Brain microvascular endothelial cell (primary cell): ENCODE measurements at places on chromosomes 7 and 10.

- DNase-seq = peak; percentile 83
Observed at GRCh38 chr10:35433851-35434426, 97.6 kb downstream of the CCNY start.

DNA sequence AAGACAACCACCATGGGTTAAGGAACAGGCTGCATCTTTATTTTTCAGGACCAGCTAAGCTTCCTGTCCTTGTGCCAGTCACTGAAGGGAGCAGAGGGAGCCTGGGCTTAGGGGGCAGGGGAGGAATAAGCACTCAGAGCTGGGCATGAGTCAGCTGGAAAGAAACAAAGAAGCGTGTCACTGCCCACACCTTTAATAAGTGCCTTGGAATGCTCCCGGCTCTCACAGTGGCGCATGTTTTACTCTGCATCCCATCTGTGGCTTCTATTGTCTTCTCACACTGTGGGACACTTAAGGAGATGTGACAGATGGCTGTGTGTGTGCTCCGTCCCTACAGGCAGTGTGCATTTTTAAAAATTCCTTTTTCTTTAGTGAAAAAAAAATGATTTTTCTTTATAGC, 71.7 kb downstream of the MTURN start:
- peak; percentile 25 for DNase-seq

GRCh38 chr10:111962951-111963350, 220.6 kb downstream of the GPAM start:
- no peak for DNase-seq

GRCh38 chr10:81179805-81180452, 642.2 kb downstream of the SH2D4B start:
- no peak for DNase-seq

- no peak for DNase-seq
Observed at GRCh38 chr7:99560834-99561736, 2.6 kb downstream of the ZNF655 start.

- DNase-seq = peak; percentile 90
Observed at GRCh38 chr7:101124376-101125056, 2.4 kb upstream of the SERPINE1 start.

GRCh38 chr10:86003201-86003621, 363.4 kb downstream of the GRID1 start:
- DNase-seq = no peak

- DNase-seq = no peak
Observed at GRCh38 chr7:31336202-31337001, 4.1 kb downstream of the NEUROD6 start.

DNA sequence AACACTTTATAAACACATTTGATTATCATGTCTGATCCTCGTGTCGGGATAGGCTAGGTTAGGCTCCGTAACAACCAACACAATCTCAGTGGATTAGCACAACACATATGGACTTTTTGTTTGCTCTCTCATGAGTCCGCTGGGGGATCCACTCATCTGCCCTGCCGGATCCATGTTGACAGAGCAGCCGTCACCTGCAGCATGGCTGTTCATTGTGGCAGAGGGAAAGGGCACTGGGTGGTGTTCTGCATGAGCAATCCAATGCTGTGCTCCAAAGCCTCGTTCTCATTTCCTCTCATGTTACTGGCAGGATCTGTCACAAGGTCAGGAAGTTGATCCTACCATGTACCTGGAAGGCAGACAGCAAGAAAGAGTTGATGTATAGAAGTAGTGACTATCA, 62.5 kb upstream of the RAPGEF5 start:
- DNase-seq = no peak

DNA sequence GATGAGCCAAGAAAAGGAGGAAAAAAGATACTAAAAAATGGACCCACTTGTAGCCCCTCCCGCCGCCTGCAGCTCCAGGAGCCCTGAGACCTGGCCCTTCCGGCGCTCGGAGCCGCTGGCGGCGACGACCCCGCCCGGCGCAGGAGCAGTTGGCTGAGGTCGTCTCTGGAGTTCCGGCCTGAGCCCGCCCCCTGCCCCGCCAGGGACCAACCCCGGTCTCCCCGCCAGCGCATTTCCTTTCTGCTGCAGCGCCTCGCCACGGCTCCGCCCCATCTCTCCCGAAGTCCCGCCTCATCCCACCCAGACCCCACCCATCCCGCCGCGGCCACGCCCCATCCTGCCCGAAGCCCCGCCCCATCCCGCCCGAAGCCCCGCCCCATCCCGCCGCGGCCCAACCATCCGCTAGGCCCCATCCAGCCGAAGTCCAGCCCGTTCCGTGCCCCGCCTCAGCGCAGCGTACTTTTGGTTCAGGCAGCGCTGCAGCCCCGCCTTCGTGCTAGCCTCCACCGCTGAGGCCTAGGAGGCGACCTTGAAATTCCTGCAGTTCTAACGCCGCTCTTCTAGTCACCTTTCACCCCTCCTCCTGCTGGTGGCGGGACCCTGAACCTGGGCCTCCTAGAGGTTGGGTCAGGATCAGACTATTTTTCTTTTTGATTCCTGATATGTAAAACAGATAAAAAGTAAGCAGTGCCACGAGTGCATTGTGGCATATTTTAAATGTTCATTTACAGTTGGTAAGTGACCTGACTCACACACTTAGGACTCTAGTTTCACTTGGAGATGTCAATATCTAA, at the start of gene STN1:
STN1 (minus strand) TSS at position 132 of the 794 bp plus-strand sequence. CDS start 590 bp downstream, outside the sequence.
- DNase-seq = peak; percentile 96

- DNase-seq = no peak
Observed at GRCh38 chr7:53022893-53023292, 12.5 kb upstream of the POM121L12 start.

DNA sequence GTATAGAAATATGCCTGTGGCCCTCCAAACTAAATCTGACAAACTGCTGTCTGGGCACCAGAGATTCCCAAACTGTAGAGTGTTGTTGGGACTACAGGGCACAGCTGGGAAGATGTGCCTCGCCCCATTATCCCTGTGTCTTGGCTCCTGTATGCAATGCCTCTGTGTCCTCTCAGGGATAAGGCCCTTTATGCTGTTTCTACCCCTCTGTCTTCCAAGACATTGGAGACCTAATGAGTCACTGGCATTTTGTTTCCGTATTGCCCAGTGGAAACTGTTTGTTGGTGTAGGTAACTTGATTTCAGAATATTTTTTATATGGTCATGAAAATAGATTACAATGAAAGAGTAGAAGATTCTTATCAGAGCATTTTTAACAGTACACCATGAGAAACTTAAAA, 183.2 kb downstream of the GLI3 start:
- DNase-seq = no peak

- no peak for DNase-seq
Observed at GRCh38 chr10:121313119-121313875, 284.9 kb downstream of the FGFR2 start.

DNA sequence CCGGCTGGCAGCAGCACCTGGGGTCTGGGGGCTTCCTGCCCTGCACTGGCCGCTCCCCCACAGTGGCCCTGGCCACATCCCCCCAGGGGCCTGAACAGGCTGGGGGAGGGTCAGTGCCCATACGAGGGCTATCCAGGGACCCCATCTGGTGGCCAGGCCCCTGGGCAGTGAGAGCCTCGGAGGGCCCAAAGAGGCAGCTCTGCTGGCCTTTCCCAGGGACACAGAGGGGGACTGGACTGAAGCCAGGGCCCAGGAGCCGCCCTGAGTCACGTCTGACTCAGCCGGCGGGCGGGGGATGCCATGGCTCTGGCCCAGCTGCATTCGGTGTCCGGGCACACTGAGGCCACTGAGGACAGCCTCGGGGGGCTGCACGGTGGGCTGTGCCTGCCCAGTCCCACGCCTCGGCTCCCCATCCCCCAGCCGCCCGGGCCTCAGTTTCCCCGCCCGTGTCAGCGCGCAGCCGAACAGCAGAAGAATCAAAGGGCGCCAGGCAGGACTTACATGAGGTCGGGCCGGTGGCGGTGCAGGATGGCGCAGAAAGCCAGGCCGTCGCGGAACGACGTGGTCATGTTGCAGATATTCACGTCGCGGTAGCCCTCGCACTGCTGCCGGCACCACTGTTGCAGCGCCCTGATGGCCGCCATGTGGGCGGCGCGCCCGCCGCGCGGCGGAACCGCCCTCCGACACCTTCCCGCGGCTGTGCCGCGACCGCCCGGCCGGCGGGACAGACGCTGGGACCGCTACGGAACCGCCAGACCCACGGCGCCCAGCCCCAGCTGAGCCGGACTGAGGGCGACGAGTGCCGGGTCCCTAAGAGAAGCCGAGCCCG, at the start of gene MICALL2:
MICALL2 (minus strand) TSS at position 788 of the 829 bp plus-strand sequence; CDS start at position 644, 144 bp downstream.
- peak; percentile 85 for DNase-seq

GRCh38 chr10:14618674-14619073, 156.0 kb downstream of the FAM107B start:
- no peak for DNase-seq

GRCh38 chr10:45399113-45399512, 25.1 kb downstream of the ALOX5 start:
- DNase-seq = no peak

DNA sequence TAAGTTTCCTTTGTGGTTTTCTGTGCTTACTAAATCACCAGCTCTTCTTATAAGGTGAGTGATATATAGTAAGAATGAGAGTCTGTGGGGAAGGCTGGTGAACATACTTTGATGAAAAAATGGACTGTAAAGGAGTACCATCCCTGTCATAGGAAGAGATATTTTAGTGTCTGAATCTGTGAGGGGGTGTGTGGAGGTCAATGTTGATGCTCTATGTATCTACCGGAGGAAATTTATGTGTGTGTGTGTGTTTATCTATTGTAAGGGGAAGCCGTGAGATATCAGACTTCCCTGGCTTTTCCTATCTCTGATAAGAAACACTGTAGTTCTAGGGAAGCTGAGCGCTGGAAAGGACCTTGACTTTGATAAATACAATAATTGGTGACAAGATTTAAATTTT, 179.0 kb downstream of the PCDH15 start:
- no peak for DNase-seq

DNA sequence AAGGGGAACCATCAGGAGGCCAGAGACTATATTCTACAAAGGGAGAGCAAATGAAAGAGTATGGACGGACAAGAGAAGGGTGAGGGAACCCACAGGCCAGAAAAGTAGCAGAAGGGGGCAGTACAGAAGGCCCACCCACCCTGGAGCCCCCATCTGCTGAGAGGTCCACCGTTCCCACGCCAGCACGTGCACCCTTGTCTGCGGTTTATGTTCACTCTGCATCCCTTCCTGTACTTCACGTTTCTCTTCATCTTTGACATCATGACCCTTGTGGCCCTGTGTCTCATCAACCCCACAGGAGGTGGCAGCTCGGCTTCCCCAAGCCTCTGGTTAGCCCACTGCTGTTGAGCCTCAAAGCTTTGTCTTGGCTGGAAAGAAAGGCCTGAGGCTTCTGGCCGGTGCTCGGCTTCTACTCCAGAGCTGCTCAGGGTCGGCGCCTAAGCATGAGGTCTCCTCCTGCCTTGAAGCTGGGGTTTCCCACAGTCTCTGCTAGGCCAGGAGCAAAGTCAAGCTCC, 138.0 kb downstream of the DLG5 start:
- no peak for DNase-seq

- DNase-seq = no peak
Observed at GRCh38 chr7:111558991-111559390, 3.3 kb downstream of the IMMP2L start.

DNA sequence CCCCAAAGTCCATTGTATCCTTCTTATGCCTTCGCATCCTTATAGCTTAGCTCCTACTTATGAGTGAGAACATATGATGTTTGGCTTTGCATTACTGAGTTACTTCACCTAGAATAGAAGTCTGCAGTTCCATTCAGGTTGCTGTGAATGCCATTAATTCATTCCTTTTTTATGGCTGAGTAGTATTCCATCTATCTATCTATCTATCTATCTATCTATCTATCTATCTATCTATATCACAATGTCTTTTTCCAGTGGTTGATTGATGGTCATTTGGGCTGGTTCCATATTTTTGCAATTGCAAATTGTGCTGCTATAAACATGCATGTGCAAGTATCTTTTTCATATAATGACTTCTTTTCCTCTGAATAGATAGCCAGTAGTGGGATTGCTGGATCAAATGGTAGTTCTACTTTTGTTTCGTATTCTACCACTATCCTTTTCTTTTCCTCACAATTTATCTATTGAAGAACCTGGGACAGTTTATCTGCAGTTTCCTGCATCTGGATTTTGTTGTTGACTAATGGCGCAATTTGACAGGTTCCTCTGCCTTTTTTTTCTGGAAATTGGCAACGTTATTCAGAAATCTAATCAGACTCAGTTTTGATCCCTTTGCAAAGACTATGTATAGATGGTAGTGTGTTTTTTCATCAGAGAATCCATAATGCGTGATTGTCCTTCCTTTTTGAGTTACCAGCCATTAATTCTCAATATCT, 287.2 kb downstream of the ARL4A start:
- DNase-seq = no peak

DNA sequence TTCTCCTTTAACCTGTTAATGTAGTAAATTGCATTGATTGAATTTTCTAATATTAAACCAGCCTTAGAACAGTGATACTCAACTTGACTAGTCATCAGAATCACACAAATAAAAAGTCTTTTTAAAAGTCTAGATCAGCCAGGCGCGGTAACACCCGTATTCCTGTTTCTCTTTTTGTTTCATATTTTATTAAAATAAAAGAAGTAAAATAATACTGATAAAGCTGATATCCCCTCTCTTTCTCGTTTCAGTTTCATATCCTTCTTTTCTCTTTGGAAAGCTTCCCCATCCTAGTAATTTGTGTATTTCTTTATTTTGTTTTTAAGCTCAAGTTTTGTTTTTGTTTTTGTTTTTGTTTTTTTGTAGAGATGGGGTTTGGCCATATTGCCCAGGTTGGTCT, 9.3 kb downstream of the SMO start:
- no peak for DNase-seq

DNA sequence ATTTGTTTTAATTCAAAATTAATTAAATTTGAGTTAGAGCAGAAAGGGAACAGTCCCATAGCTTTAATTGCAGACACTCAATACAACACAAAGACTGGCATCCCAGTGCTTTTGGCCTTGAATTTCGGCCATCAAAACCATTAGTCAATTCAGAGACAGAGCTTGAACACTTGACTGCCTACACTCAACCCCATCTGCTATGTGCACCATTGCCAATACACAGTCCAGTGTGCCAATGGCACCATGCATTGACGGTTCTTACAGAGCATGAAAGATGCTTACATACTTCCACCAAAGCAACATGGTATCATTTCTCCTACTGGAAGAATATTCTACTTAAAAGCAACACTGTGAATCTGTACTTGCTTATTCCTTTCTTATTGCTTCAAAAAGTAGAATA, 43.6 kb upstream of the LRRTM3 start:
- no peak for DNase-seq

GRCh38 chr7:115672024-115672423, 358.5 kb downstream of the TFEC start:
- no peak for DNase-seq

DNA sequence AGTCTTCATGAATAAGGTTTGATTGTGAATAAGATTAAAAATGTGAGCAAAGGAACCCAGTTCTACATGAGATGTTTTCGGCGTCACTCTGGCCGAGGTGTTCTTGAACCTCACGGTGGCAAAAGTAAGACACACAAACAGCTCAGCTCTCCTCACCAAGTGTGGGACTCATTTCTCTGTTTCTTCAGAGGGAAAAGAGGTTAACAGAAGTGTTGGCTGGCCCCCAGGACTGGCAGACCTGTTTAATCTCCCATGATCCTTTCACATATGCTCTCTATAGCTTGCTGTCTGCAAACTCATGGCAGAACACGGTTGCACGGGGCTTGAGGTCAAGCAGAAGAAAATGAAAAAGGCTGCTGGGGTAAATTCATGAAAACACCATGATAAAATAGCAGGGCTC, 394.4 kb downstream of the CALN1 start:
- no peak for DNase-seq
